ENCODE measurements at places on chromosomes 5 and 9.
A peak's percentile ranks its signal among the peaks of the same experiment; 100 is the strongest.

DNA sequence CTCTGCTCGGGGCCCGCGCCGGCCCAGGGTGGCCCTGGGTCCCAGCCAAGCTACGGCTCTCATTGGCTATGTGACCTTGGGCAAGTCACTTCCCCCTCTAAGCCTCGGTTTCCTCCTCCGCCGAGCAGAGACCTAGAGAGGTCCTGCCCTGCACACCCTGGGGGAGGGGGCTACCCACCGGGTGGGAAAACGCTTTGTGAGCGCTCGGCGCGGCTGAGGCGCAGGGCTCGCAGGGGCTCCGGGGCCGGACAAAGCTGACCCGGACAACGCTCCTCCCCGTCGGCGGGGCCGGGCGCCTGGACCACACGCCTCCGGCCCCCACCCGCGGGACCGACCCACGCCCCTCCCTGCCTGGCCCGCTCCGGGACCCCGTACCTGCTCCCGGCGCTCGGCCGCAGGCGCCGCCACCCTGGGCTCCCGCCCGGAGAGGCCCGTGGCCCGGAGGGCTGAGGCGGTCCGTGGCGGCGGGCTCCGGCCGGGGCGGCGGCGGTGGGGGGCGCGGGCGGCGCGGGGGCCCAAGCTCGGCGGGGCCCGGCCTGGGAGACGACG, 85.7 kb upstream of the MELK start:
- DNase-seq, result peak; percentile 53

DNA sequence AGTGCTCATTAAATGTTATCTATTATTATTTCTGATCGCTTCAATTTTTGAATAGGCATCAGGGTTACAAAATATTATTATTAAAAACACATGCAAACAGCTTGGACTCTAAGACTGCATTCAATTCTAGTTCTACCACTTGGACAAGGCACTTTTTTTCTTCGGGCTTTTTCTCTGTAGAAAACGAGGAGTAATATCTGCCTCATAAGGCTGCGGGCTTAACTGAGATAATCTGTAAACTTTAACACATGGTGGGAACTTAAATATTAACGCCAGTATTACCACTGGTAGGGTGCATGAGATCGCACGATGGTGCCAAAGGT, 511 bp upstream of the SPDL1 start:
- DNase-seq, result no peak

GRCh38 chr5:151141535-151141934, 16.0 kb downstream of the ANXA6 start:
- no peak for DNase-seq

- DNase-seq, result no peak
These were observed 461.8 kb downstream of the KIF4B start for GRCh38 chr5:155475318-155475717.

- no peak for DNase-seq
These were observed 37.3 kb downstream of the INSYN2B start for GRCh38 chr5:169943026-169943425.

- DNase-seq, result no peak
These were observed 7.4 kb downstream of the SLC22A4 start for GRCh38 chr5:132301344-132302271.

- DNase-seq, result no peak
These were observed 14.3 kb downstream of the IER5L start for GRCh38 chr9:129163753-129164152.

All from stimulated activated CD4-positive, alpha-beta T cell treated with anti-CD3 and anti-CD28 coated beads, Interleukin-1b, Interleukin-23, amount 100 ng/mL, for 24 hours (primary cell).